ENCODE measurements at places on chromosomes 13 and 19.

- peak; percentile 70 for DNase-seq
Measured at GRCh38 chr13:94173312-94173854, 306.1 kb downstream of the DCT start.

DNA sequence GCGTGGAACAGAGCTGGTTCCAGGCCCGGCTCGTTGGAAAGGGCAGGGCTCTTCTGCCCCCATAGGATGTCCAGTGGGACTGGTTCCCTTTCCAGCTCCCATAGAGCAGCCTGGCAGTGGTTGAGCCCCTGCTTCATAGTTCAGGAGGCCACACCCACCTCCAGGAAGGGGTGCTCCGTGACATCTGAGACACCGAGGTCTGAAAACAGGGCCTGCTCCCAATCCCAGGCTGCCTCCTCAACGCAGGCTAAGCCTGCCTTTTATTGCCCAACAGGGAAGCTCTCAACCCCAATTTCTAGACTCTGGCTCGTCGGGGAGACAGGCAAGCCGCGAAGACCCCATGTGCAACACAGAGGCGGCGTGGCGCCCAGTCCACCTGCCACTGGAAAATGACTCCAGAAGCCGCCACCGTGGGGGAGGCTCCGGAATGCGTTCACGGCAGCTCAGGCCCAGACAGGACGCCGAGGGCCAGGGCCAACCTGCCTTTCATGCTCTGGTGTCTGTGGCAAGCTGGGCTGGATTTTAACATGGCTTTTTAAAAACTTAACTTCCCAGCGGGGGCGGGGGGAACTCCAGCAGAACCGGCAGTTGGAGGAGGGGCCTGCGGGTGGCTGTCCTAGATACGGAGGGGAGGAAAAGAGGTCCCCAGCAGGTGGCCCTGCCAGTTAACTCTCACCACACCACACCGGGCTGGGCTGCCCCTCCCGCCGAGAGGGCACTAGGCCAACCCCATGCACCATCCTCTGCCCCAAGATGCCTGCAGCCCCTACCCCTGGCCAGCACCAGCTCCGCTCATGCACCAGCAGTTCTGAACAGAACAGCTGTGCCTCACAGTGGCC, 17.9 kb upstream of the TINCR start:
- DNase-seq, result no peak

DNA sequence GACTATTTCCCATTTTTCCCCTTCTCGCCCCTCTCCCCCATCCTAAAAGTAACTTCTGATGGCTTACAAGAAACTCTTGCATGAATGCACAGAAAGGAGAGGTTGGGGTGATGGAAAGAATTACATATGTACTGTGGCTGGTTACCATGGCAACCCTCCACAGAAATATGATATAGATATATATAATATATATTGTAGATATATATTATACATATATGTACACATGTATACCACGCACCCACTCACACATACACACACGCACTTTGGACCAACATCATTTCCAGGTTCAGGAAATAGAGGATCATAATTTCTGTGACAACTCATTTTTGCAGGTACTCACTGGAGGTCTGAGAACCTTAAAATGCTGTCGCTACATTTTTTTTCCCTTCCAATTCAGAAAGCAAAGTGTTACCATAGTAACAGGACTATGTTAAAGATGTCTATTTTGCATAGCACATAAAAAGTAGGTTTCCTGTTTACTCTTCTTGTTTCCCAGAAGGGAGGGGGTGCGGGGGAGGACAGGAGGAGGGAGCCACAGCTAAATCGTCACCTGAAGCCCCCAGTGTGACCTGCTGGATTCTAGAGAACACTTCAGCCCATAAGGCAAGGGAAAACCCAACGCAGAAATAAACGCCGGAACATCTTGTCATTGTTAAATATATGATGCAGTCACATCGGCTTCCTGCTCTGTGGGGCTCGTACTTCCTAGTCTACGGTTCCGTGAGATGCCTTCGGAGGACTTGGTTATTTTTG, 44.7 kb downstream of the EFNB2 start:
- DNase-seq, result no peak

GRCh38 chr19:10431943-10432735, 11.8 kb downstream of the PDE4A start:
- DNase-seq, result no peak

DNA sequence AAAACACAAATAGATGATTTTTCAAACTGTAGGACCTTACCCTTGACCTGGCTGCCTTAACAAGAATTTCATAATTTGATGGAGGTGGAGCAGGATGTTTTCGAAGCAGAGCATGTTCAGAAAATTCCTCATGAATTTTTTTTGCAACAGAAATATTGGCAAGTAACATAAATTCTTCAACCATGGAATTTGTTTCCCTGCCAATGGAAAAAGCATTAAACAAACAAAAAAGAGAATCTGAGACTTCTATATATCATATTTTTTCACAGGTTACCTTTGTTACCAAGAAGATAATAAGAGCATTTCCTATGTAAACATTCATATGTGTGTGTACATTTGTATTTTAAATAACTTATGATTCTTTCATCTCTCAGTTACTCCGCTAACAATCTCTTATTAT, 18.3 kb downstream of the DIS3 start:
- DNase-seq, result no peak

GRCh38 chr13:20664351-20664750, 39.1 kb upstream of the IL17D start:
- DNase-seq, result no peak

- no peak for DNase-seq
Measured at GRCh38 chr13:74450525-74450845, 316.3 kb upstream of the KLF12 start.

DNA sequence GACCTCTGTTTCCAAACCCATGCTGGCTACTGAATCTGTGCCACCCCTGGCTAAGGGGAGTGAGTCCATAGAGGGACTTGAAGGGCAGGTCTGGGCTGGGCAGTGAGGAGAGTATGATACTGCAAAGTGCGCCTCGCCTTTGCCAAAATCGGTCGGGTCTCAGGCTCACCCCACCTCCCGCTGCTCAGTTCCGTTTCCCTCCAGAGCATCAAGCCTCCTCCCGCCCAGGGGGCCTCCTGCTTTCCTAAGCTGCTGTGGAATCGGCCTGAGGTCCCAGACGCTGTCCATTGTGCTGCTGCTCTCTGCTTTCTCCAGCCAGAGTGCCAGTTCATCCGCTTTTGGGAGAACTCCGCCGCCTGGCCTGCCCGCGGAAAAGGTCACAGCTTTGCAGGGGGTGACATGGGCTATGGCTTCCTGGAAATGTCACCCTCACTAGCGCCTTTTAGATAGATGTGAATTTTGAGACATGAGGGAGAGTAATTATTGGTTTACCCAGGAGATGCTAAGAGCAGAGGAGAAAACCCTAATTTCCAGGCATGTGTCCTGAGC, 1418.4 kb downstream of the UQCRFS1 start:
- no peak for DNase-seq

DNA sequence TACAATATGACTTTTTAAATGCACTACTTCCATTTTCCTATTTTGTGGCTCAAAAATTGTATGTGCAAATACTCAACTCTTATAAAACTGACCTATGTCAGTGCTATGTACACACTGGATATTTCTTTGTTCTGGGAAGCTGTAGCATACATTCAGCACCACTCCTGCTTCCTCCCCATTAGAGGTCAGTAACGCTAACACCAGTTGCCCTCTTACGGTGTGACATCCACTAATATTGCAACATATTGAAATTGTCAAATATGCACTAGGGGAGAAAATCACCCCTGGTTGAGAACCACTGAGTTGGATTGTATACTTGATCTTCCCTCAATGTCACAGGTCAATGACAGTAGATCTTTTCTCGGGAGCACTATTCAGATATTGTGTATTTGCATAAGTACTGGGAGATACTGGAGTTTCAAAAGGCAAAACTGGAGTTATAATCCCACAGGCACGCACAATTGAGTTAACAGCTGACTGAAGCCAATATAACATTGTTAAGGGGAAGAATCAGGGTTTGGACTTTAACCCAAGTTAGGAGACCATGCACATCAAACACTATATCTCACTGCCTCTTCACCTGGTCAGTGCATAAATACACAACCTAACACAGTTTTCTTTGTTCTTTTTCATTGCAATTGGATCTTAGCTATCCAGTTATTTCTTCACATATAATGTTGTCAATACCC, 1276.5 kb upstream of the MIR17HG start:
- no peak for DNase-seq

DNA sequence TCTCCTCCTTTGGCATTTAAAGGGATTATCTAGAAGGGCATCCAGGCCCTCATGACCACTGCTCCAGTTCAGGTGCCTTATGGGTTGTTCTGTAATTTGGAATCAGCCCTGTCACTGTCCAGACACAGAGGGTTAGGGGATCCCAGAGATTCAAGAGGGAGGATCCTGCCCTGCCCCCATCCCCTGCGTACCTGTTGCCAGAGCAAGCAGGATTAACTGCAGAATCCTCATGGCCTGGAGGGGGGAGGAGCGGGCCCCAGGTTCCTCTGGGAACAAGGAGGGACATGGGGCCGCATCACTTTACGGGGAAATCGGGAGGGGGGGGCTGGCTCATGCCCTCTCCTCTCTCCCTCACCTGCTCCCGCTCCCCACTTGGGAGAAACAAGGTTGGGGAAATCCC, 1.0 kb downstream of the KLK11 start:
- DNase-seq, result no peak

DNA sequence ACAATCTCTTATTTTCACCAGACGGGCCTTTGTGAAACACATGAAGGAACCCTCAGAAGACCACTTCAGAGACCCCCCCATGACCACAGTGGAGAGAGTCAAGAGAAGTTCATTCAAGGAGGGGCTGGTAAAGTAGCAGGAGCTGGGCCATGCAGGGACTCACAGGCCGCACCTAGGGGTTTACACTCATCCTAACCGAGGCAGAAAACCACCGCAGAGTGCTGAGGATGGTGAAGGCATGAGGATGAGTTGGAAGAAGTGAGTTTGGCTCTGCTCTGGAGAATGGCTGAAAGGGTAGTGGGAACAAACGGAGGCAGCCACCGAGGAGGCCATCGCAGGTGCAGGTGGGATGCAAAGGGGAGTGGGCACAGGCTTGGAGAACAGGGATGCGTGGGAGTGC, 1046.9 kb downstream of the UQCRFS1 start:
- DNase-seq, result no peak

DNA sequence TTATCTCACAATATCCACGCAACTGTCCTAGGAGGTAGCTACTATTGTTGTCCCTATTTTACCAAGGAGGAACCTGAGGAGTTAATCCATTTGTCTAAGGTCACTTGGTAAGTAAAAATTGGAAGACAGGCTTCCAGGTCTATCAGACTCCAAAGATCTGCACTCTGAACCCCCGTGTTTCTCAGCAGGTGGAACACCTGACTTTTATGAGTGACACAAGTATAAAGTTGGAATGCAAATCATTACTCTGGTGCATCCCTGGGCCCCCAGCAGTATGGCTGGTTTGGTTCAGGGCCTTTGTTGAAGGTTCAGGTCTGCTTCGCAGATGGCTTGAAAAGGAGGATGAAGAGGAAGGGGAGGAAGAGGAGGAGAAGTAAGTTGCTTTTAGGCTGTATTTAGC, 46.0 kb downstream of the RGCC start:
- no peak for DNase-seq

- no peak for DNase-seq
Measured at GRCh38 chr19:33629826-33630375, 8.1 kb downstream of the CHST8 start.

DNA sequence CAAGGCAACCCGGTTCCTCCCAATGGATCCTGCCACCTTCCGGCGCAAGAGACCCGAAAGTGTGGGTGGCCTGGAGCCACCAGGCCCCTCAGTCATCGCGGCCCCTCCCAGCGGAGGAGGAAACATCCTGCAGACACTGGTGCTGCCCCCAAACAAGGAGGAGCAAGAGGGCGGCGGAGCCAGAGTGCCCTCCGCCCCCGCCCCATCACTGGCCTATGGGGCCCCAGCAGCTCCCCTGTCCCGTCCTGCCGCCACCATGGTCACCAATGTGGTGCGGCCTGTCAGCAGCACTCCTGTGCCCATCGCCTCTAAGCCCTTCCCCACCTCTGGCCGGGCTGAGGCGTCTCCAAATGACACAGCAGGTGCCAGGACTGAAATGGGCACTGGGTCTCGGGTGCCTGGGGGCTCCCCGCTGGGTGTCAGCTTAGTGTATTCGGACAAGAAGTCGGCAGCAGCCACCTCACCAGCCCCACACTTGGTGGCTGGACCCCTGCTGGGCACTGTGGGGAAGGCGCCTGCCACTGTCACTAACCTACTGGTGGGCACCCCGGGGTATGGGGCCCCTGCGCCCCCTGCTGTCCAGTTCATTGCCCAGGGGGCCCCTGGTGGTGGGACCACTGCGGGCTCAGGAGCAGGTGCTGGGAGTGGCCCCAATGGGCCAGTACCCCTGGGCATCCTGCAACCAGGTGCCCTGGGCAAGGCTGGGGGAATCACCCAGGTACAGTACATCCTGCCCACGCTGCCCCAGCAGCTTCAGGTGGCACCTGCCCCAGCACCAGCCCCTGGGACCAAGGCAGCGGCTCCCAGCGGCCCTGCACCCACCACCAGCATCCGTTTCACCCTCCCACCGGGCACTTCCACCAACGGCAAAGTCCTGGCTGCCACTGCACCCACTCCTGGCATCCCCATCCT, 11.2 kb upstream of the PRR19 start:
- no peak for DNase-seq
